Activated T-cell treated with anti-CD3 and anti-CD28 coated beads for 48 hours (primary cell): ENCODE measurements at places on chromosomes 12 and 14.

GRCh38 chr12:6092784-6093722, 31.4 kb downstream of the VWF start:
- DNase-seq: no peak

DNA sequence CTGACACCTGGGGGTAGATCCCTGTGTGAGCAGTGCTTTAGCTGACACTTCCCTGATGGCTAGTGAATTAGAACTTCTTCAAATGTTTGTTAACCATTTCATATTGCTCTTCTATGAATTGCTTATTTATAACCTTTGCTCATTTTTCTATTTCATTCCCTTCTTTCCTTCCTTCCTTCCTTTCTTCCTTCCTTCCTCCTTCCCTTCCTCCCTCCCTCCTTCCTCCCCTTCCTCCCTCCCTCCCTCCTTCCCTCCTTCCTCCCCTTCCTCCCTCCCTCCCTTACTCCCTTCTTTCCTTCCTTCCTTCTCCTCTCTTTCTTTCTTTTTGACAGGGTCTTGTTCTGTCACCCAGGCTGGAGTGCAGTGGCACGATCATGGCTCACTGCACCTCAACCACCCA, 23.3 kb upstream of the CEP170B start:
- DNase-seq: no peak

DNA sequence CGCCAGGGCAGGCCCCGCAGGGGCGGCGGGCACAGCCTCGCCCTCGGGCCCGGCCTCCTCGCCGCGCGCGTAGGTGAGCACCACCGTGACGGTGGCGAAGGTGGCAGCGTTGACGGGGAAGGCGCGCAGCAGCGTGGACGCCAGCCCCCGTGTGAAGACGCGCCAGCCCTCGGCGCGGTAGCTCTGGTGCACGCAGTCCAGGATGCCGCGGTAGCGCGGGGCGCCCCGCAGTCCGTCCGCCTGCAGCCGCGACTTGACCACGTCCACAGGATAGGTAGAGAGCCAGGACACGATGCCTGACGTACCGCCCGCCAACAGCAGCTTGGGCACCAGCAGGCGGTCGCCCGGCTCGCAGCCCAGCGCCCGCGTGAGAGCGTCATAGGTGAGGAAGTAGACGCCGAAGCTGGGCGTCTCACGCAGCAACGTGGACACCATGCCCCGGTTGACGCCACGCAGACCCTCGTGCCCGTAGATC, 13.9 kb downstream of the SLC25A29 start:
- no peak for DNase-seq

DNA sequence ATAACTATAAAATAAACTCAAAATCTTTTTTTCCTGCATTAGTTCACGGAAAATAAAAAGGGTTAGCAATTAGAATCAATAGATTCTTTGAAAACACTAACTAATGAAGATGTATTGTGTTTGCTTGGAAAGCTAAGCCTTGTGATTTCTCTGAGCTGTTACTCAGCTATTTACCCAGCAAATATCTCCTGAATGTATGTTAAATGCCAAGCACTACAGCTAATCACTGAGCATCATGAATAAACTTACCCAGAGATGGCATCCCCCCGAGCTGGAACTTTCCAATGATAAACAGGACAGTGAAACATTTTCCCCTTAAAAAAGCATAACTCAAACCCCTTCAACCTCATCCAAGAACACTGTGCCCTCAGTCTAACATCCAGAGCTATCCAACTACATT, 71.2 kb downstream of the SLC2A13 start:
- no peak for DNase-seq

- no peak for DNase-seq
Measured at GRCh38 chr14:32817780-32818179, 120.9 kb upstream of the NPAS3 start.

DNA sequence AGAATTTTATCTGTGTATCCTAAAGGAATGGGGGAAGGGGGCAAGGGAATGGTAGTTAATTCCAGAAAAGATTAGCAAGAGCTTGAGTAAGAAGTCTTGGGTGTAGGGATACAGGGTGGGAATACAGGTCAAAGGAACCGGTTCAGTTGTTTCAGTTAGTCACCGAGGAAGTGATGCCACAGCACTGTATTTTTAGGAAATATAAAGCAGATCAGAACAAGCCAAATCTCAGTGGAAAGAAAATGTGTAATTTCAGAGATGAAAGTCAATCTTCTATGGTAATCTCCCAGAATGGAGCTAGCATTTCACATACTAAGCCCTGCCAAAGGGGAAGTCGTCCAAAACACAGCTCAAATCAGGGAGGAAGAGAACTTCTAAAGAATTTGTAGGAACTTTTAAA, 4.7 kb upstream of the TUBA1C start:
- DNase-seq: no peak

DNA sequence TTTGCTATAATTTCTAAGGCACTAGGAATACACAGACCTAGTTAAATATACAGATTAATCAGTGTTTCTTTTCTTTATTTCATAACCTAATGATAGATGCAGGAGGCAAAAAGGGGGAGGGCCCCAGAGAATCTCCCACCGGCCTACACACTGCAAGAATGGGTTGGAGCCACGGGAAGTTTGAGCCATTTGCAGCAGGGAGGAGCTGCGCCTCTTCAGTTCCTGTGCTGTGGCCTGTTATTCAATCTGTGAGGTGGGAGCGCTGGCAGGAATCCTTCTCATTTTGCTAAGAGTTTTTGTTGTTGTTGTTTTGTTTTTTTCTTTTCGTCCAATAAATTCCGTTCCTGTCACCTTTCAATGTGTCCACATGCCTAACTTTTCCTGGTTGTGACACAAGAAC, 251.3 kb upstream of the RPL10L start:
- no peak for DNase-seq

GRCh38 chr12:3204730-3205531, 127.8 kb downstream of the TSPAN9 start:
- DNase-seq: no peak

- no peak for DNase-seq
Measured at GRCh38 chr14:51357250-51357649, 117.2 kb downstream of the TMX1 start.
